ENCODE measurements at places on chromosomes 16 and 17.

DNA sequence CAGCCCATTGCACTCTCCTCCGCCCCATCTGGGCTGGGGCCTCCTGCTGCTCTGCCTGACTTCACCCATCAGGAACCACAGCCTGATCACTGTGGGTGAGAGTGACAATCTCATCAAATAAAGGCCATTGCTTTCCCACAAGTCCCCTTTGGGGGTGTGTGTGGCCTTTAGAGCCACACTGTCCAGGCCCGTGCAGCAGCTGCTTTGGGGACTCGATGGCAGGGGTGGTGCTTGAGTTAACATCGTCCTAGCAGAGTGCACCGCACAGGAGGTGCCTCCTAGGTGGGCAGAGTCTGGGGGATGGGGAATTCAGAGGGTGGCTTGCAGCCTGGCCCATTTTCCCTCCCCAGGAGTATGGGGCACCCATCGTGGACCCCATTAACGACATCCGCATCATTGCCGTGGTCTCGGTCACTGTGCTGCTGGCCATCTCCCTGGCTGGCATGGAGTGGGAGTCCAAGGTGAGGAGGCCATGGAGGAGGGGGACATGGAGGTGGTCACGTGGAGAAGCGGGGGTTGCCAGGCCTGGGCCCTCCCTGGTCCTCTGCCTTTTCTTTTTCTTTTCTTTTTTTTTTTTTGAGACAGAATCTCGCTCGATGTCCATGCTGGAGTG is 5.4 kb downstream of the SLC12A3 start:
- DNase-seq = no peak

DNA sequence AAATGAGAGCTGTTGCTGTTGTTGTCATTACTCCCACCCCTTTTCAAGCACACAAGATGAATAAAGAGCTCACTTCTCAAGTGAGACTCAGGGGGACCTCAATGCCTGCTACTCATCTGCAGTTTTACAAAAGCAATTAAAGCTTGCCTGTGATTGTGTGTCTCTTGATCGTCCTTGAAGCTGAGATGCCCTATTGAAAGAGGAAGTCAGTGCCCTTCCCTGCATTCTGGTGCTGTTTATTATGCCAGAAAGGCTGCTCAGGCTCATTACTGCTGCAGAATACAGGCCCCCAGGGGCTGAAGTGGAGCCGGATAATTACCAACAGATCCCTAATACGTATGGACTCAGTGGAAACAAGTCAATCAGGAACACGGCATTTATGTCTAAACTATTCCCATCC is 147.2 kb downstream of the HS3ST2 start:
- no peak for DNase-seq

- no peak for DNase-seq
Measured at GRCh38 chr16:25625620-25626019, 66.1 kb upstream of the HS3ST4 start.

DNA sequence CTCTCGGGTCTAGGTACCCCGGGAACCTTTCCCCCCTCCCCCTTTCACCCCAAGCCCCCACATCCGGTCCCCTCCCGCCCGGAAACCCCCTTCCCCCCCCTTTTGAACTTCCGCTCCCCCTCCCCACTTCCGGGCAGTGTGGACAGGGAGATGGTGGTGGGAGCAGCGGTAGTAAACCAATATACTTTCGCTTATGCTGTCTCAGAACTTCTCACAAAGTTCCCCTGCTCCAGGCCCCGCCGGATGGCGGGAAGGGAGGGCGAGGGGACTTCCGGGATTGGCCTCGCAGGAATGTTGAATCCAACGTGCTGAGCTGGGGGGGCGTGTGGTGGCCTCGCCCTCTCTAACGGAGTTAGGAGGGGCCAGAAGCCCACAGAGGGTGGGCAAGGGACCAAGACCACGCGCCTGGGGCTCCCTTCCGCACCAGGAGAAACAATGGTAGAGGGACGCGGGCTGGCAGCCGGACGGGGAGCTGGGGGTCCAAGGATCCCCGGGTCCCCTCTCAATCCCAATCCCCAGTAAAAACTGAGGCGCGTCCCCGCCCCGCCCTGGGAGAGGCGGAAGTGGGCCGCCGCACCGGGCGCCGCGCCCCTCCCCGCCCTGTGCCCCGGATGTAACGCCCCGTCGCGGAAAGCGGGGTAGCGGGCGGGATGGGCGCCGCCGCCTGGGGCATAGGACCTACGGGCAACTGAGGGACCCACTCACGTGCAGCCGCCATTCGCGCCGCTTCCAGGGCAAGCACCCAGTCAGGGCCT is 742 bp downstream of the PFN1 start:
- DNase-seq = peak; percentile 79

GRCh38 chr17:47643116-47643515 is 6.6 kb upstream of the KPNB1 start:
- no peak for DNase-seq

DNA sequence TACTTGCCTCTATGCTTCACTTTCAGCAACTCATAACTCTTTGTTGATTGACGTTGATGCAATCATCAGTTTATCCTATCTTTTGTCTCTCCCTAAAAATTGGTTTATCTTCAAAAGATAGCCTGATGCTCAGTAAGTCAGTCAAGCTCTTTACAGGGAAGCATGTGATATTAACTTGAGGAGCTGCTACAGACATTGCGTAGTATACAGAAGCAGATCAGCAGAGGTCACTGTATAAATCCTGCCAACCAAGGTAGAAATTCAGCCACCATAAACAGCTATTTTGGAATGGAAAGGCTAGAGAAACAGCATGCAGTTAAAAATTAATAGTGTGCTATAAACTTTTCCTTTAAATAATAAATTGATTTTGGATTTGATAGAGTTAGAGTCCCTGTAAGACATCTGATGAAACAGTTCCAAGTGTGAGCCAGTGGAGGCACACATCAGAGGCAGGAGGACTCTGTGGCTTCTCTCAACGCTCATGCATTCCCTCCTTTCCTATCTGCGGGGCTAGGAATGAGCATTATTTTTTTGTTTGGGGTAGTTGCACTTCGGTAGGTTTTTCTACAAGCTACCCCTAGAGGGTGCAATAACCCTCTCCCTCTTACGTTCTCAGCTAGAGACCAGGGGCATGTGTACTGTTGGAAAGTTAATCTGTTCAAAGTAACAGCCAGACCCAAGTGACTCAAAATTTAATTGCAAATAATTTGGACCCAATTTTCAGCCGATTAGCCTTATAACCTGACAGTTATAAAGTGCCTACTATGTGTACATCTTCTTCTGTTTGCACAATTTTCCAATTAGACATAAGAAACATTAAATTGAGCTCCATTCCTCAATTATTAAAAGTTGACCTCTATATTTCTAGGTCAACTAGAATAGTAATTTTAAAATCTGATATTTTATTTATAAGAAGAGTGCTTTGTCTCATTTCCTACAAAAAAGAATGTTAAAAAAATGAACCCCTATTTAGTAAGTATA is 647.7 kb upstream of the SOX9 start:
- no peak for DNase-seq

- DNase-seq = no peak
Measured at GRCh38 chr17:62614142-62614541, 13.3 kb upstream of the MRC2 start.

Measured in CD4-positive, alpha-beta T cell treated with Interleukin-21 for 1 hour (primary cell).